Stimulated activated CD8-positive, alpha-beta memory T cell treated with anti-CD3 and anti-CD28 coated beads, Interleukin-15, amount 100 ng/mL, for 48 hours (primary cell): ENCODE measurements at places on chromosomes 7 and 10.

- DNase-seq, result no peak
Observed at GRCh38 chr7:20193242-20193777, 23.9 kb downstream of the MACC1 start.

- DNase-seq, result no peak
Observed at GRCh38 chr7:11784769-11785536, 47.0 kb downstream of the THSD7A start.

DNA sequence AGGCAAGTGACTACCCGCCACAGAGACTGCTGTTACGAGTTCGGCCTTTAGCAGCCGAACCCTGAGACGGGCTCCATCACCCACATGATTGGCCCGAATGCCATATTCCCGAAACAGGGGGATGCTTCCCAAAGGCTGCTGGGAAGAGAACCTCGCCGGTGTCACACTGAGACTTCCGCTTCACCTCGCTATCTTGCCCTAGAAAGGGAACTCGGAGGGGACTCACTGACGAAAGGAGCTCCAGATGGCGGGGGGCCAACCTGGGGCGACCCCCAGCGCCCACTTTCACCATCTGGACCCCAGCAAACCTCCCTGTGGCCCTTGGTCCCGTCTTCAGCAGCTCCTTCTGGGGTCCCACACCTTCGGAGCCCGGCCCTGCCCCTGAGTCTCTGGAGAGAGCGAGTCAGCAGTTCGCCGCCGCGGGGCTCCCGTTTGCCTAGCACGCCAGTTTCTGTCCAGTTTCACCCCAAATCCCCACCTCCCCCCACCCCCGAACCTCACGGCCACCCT is 529 bp downstream of the HPS1 start:
- DNase-seq, result peak; percentile 23

- DNase-seq, result no peak
Observed at GRCh38 chr7:27237735-27238334, 4.8 kb upstream of the EVX1 start.

GRCh38 chr10:547591-548081 is 141.8 kb downstream of the DIP2C start:
- DNase-seq, result no peak

DNA sequence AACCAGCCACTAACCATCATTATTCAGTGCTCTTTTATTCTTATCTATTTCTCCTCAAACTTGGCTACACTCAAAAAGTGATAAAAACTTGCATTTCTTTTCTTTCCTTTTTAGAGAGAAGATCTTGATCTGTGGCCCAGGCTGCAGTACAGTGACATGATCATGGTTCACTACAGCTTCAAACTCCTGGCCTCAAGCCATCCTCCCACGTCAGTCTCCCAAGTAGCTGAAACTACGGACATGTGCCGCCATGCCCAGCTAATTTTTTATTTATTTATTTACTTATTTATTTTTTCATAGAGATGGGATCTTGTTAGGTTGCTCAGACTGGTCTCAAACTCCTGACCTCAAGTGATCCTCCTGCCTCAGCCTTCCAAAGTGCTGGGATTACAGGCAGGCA is 24.6 kb upstream of the TMEM248 start:
- no peak for DNase-seq

GRCh38 chr7:70674571-70675010 is 457.4 kb upstream of the GALNT17 start:
- DNase-seq, result no peak

- no peak for DNase-seq
Observed at GRCh38 chr7:152633504-152633903, 42.4 kb downstream of the XRCC2 start.

- no peak for DNase-seq
Observed at GRCh38 chr7:126778101-126778500, 474.6 kb downstream of the GRM8 start.

GRCh38 chr7:154373956-154374355 is 321.8 kb downstream of the DPP6 start:
- DNase-seq, result no peak

DNA sequence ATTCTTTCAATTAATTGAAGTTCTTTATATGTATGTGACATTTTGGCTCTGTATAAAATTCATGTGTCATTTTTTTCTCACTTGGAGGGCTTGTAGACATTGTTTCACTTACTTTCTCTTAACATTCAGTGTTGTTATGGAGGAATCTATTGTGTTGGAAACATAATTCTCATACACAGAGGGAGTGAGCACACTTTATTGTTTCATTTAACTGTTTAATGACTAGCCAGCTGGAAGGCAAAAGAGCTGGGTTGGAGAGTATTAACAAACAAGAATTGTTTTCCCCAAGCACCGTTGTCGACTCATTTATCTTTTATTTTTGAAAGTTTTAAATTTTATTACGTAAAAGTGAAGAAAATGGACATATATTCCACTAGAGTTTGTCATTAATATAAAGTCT is 98.8 kb downstream of the PTPN20 start:
- no peak for DNase-seq

- no peak for DNase-seq
Observed at GRCh38 chr7:140298213-140298612, 100.1 kb downstream of the SLC37A3 start.

DNA sequence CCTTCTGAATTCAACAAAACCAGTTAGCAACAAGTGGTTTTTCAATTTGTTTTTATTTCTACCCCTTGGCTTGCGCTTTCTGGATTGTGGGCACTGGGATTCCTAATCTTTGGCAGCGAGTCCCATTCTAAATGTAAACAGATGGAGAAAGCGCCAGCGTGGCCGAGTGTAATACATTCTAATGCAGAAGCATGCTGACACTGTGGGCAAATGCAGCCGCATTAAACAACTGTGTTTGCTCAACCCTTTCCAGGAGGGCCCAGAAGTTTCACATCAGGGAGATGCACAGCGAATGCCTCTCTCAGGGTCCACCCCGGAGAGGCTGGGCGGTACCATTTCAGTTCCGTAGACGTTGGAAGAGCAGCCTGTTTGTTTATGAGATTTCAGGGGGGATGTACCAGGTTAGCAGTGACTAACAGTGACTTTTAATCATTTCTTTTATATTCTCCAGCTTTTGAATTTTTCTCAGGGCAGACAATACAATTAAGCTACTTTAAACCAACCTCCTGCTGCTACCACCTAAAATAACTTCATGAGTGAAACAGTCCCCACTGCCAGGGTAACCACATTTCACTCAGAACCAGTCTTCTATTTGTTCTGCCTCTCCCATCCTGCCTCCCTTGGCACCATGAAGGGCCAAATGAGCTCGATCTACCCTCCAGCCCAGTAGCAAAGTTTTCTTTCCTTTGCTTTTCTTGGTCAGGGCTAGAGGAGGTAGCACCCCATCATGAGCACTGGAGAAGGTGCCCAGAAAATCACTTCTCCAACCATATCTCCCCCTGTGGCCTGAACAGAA is 164.2 kb upstream of the ITGB1 start:
- DNase-seq, result no peak

GRCh38 chr10:128210215-128211063 is 84.2 kb upstream of the MKI67 start:
- DNase-seq, result peak; percentile 59
